H9 (cell line): ENCODE measurements at places on chromosomes 11 and 22. TPM values are rescaled to one million over a fixed set of nuclear protein-coding genes. Genes with fewer than 3 reads are reported as not detected.
A peak's percentile ranks its signal among the peaks of the same experiment; 100 is the strongest.

GGT1 gene
- total RNA-seq, result 19.5 and 20.5 TPM in 2 replicates

NAALADL1 gene
- total RNA-seq, result 1.0 and 1.2 TPM in 2 replicates

MRGPRX3 gene
- total RNA-seq, result not detected in 2 replicates

OR4A16 gene
- total RNA-seq, result not detected in 2 replicates

PANX2 gene
- total RNA-seq, result 6.7 and 8.0 TPM in 2 replicates

PLA2G6 gene
- total RNA-seq, result 22.1 and 24.1 TPM in 2 replicates

PIWIL4 gene
- not detected in 2 replicates for total RNA-seq

SOX6 gene
- total RNA-seq, result 0.15 TPM in 1 of 2 replicates, not detected in the other

- no peak for DNase-seq
These were observed 61.9 kb downstream of the SMCO4 start for GRCh38 chr11:93481279-93481678.

GRCh38 chr22:42544686-42545085 lies 9.1 kb upstream of the SERHL2 start:
- no peak for DNase-seq

DNA sequence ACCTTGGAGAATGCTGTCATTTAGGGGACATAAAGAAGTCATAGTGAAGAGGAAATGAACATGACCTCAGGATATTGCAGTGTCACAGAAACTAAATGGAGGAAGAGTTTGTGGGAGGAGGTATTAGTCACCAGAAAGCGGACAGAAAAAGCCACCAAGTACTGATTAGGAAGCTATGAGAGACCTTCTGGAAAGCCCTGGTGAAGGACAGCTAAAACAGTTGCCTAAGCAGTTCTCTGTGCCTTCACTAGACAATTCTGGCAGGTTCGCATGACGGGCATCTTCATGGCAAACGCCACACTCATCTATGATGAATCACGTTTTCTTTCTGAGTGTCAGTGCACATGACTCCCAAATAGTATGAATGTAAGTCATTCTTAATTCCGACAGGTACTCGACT lies 325.8 kb downstream of the C11orf87 start:
- no peak for DNase-seq

DNA sequence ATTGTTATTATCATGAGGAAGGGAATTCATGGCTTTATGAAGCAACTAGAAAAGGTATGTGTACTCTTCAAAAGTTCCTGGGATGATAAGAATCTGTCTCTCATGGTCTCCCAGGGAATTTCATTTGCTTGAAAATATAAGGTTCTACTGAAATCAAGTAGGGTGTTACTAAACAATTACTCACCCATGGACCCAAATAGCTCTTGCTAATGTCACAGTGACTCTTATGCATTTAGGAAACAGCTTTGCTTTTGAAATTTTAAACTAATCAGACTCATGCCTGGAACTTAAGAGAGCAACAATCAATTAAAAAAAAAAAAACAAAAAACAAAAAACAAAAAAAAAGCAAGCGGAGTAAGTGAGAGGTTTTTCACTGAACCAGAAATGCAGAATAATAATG lies 1546.3 kb upstream of the TENM4 start:
- no peak for DNase-seq

DNA sequence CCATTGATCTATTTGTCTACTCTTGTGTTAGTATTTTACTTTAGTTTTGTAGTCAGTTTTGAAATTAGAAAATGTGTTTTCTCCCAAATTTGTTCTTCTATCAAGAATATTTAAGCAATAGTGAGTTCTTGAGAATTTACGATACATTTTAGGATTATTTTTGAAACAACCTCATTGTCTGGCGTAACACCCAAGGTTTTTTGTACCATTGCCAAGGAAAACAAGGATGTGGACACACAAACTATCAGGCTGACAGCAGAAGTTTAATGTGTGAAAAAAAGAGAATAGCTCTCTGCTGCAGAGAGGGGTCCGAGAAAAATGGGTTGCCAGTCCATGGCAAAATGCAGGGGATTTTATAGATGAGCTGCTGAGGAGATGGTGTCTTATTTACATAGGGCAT lies 865.1 kb upstream of the CNTN5 start:
- no peak for DNase-seq

DNA sequence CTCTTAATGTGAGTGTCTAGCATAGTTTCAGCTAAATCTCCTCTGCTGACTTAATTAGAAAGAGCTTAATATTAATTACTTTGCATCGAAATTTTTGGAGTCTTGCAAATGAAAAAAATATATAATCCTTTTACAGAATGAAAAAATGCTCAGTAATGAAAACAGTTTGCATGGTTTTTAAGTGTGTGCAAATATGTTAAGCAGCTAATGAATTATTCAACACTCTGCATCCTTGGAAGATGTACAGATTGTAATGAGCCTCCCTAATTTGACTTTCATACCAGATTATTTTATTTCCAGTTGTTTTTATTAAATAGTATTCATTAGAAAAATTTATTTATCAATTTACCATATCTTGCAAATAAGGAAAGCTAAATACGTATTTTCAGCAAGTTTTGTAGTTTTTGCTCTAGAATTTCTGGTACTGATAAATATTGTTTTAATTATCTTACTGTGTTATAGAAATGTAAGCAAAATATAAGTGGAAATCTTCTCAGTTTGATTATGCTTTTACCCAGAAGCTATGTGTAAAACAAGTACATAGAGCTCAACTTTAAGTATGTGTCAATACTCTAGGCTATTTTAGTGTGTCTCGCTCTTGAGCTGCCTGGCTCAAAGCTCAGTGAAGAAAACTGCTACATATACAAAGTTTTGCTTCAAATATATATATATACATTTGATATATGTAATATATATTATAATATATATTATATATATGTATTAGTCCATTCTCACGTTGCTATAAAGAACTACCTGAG lies 714.9 kb upstream of the LUZP2 start:
- no peak for DNase-seq

- no peak for DNase-seq
These were observed 45.3 kb downstream of the SMIM38 start for GRCh38 chr11:69201066-69201365.

- DNase-seq, result no peak
These were observed 97.5 kb downstream of the LUZP2 start for GRCh38 chr11:24594401-24594800.

DNA sequence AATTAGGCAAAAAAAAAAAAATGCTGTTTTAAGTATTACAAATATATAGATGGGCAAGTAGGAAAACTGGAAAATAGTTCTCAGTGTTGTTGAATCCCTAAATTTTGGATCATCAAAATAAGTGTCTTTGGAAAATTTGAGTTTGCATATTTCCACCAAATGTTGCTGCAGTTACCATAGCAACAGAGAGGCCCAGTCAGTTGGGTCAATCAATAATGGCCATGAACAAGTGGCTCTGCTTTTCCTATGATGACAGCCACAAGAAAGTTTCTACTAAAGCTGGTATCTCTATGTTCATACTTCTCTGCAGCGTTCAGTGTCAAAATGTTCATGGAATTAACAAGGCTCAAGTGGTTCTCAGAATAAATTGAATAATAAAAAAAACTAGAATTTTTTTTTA lies 79.1 kb downstream of the SERGEF start:
- DNase-seq, result no peak

DNA sequence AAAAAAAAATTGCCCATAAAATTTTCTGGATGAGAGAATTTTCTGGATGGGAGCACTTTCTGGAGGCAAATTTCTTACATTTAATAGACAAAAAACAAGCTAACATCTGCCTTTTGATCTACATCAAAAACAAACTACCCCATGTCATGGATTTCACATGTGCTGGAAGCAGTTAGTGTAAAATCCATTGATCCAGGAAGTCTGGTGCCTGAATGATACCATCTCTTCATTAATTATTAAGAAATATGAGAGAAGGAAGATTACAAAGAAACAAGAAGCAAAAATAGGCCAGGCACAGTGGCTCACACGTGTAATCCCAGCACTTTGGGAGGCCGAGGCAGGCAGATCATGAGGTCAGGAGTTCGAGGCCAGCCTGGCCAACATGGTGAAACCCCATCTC lies 53.2 kb upstream of the FAM181B start:
- DNase-seq, result no peak

DNA sequence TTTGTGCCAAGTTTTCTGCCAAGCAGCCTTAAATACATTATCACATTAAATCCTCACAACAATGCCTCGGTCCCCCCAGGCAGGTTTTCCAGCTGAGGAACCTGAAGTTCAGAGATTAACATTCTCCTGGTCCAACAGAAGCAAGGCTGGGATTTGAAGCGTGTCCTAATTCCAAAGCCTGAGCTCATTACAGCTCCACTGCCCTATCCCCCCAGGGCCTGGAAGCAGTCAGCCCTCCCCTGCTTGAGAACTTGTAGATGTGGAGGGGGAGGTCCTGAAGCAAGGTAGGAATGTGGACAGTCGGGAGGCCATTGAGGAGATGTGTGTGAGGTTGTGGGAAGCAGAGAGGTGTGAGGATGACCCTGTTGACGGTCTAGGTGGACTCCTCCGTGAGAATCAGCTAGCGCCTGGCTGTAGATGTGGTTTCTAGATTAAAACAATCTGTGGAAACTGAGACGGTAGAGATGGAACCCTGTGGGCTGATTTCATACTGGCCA lies 8.1 kb downstream of the GRAMD1B start:
- peak; percentile 47 for DNase-seq

GRCh38 chr11:40401132-40401853 lies 1058.2 kb downstream of the LRRC4C start:
- no peak for DNase-seq

- DNase-seq, result no peak
These were observed 54.1 kb upstream of the WNT7B start for GRCh38 chr22:46031066-46031465.

DNA sequence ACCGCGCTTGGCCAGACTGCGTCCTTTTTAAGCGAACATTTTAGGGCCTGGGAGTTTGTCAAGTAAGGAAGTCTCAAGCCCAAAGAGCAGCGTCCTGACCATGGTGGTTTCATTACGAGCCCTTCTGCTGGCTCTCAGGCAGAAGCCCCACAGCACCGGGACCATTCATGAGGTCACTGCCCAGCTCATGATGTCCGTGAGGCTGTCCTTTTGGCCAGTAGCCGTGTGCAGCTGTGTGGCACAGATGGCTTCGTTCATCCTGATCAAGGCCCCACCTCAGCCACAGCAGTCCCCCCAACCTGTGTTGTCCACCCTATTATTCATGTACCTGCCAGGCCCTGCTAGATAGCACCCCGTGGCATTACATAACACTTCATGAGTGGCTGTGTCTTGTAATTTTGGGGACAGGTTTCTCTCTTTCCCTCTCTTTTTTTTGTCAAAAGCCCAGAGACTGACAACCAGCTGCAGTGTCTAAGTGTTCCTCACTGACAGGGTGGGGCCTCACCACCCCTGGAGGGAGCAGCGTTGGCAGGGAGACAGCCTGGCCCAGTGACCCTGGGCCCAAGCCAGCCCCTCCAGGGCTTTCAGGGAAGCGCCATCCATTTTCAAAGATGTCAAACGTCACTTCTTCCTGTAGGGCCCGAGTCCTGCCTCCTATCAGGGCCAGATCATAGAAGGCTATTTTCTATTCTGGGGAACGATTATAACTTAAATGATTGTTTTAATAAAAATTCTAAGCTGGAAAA lies 21.8 kb upstream of the CABP7 start:
- no peak for DNase-seq

DNA sequence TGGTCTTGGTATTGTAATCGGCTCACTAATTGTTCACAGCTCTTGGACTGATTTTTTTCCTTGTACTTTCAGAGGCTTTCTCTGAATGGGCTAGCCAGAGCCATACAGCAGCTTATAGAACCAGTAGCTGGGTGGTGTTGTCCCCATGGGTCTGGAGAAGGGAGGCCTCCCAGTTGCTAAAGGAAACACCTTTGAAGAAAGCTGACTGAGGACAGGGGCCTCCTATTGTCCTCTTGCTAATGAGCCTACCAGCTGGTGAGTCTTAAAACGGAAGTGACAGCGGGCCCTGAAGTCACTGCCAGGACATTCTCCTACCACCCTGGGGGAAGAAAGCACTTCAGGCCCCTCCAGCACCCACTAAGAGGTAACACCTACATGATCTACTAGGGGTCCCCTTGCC lies 9.9 kb downstream of the FADS3 start:
- peak; percentile 73 for DNase-seq

GRCh38 chr11:109972181-109972715 lies 120.9 kb upstream of the ZC3H12C start:
- no peak for DNase-seq

DNA sequence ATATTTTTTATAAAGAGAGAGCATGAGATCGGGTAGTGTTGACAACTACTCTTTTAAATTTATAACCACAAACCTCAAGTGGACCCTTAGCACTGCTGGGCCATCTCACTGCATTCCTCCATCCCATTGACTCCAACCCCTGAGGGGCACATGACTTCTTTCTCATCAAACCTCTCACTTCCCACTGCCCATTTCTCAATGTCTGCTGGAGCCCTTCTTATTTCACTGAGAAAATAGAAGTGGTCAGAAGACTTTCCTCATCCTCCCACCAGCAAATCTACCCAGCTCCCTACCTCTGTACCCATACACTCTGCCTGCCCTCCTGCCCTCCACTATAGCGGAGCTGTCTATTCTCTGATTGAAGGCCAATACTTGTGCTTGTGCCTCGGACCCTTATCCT lies 370.6 kb upstream of the MPPED2 start:
- DNase-seq, result no peak
